ENCODE measurements at places on chromosomes 12 and 14.

DNA sequence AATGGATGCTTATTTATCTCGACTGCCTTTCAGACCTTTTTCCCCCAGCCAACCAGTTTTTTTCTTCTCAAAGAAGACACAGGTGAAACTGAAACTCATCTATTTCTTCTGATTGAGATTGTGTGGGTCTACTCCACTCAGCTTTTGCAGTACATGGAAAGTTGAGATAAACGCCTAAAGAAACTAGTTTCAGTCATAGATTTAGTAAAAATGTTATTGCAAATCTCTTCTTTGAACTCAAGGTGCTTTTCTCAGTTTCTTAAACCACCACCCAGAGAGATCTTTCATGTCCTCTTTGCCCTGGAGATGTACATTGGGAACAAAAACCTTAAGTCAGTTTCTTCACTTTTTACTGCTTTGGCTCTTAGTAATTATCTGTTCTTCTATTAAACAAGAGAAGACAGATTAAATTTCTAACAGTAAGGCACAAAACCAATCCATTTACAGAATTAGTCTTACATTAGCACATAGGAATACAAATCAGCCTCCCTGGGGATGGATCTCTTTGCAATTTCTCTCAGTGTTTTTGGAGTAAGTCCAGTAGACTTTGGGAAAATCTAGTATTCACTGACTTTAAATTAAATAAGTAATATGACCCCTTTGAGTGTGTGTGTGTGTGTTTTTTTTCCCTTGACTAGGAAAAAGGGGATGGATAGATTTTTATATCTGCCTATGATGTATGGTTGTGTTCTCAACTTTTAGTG is 11.6 kb downstream of the FBXW8 start:
- no peak for DNase-seq

DNA sequence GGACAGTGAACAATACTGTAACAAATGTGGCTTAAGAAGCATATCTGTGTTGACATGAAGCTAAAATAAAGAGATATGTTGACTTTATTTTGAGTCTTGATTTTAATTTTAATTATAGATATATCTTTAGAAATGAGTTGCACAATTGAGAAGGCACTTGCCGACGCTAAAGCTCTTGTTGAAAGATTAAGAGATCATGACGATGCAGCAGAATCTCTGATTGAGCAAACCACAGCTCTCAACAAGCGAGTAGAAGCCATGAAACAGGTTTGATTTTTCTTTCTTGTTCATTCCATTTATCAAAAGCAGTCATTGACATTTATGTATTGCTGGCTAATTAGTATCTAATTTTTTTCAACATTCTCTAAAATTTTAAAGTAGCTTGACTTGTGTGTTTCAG is 15.8 kb downstream of the FGFR1OP2 start:
- DNase-seq: peak; percentile 55

- no peak for DNase-seq
These were observed 34.9 kb upstream of the CERS5 start for GRCh38 chr12:50201987-50202521.

DNA sequence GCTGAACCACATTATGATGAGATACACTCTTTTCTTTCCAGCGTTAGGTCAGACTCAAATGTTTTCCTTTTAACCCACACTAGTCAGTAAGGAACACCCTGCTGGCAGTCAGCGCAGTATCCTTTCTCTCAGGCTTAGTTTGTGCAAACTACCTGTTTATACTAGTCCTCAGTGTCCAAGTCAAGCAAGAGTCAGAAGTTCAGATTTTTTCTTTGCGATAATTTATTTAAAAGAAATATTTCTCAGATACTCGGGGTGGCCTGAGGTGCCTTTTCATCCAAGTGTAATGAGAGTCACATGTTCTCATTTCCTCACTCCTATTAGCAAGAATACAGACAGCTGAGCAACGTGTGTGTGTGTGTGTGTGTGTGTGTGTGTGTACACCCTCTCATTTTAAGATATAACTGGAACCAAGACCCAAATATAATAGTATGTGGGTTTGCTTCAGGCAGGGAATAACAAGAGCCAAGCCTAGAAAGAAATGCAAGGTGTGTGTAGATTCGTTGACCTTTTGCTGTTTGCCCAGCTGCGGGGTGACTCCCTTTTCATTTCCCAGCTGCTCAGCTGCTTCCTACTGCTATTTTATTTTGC is 182.7 kb downstream of the KICS2 start:
- DNase-seq: peak; percentile 2

- peak; percentile 98 for DNase-seq
These were observed 5.1 kb upstream of the NUMB start for GRCh38 chr14:73463411-73463810.

DNA sequence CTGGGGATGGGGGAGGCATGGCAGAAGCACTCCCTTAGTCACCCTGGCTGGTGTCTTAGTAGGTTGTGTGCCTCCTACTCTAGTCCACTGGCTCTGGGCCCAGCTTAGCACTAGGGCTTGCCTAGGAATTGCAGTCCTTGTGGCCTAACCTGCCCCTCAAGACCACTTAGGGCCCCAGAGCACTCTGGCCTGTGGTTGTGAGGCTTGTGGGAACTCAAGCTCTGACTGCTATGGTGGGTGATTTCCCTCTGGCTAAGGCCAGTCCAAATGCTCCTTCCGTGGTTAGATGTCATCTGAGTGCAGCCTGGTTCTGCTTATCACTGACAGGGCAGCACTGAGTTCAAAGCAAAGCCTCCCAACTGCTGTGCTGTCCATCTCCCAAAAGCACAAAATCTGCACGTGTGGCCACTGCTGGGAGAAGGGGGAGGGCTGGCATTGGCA is 20.2 kb downstream of the FGD4 start:
- peak; percentile 65 for DNase-seq

GRCh38 chr12:91952916-91953315 is 192.7 kb downstream of the BTG1 start:
- DNase-seq: no peak

DNA sequence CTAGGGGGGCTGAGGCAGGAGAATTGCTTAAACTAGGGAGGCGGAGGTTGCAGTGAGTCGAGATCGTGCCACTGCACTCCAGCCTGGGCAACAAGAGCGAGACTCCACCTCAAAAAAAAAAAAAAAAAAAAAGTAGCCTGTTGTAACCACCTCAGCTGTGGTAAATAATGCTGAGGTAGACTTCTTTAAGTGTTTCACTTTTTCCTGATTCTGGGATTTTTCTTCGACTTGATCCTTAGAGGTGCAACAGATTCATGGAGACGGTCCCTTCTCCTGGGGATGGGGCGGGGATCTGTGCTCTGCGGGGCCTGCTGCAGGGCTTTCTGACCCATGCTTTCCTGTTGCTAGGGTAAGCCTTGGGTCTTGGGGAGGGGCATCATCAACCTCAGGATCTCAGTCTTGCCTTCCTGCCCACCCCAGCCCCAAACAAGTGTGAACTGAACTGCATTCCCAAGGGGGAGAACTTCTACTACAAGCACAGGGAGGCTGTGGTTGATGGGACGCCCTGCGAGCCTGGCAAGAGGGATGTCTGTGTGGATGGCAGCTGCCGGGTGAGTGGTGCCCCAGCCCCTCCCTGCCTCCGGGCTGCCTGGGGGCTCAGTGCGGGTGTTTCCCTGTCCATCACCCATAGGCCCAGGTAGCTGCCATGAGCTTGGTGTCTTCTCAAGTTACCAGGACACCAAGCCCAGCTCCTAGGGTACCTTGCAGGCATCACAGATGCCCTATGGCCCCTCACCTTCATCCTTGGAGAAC is 12.4 kb downstream of the PAPLN start:
- DNase-seq: no peak

GRCh38 chr12:109154451-109155438 is 38.4 kb downstream of the ACACB start:
- DNase-seq: peak; percentile 86

- DNase-seq: no peak
These were observed 1814.2 kb upstream of the SEL1L start for GRCh38 chr14:83347874-83348273.

DNA sequence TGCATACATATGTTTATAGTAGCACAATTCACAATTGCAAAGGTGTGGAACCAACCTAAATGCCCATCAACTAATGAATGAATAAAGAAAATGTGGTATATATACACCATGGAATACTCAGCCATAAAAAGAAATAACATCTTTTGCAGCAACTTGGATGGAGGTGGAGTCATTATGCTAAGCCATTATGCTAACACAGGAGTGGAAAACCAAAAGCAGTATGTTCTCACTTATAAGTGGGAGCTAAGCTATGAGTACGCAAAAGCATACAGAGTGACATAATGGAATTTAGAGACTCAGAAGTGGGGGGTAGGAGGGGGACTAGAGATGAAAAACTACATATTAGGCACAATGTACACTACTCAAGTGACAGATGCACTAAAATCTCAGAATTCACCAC is 16.2 kb upstream of the SPTSSA start:
- DNase-seq: no peak

GRCh38 chr14:20606190-20606901 is 15.2 kb upstream of the RNASE12 start:
- peak; percentile 65 for DNase-seq

All from suppressor macrophage treated with lipopolysaccharide for 4 hours (primary cell).